ENCODE measurements at places on chromosomes 5 and 9. TPM values are rescaled to one million over a fixed set of nuclear protein-coding genes. Genes with fewer than 3 reads are reported as not detected.

Gene RNF183
- 0.29 TPM for polyA plus RNA-seq

Gene RNF180
- polyA plus RNA-seq = 7.0 TPM

Gene IGIP
- 6.3 TPM for polyA plus RNA-seq

Gene C9
- 0.15 TPM for polyA plus RNA-seq

Gene MSX2
- 2.1 TPM for polyA plus RNA-seq

Gene SLC6A19
- polyA plus RNA-seq = not detected

Gene SHC3
- 11.1 TPM for polyA plus RNA-seq

Gene LMX1B
- 0.43 TPM for polyA plus RNA-seq

Gene MARCHF11
- polyA plus RNA-seq = not detected

Gene ZNF618
- 29.5 TPM for polyA plus RNA-seq
